Mammary epithelial cell (primary cell): ENCODE measurements at places on chromosomes 3 and 15.
A peak's percentile ranks its signal among the peaks of the same experiment; 100 is the strongest.

DNA sequence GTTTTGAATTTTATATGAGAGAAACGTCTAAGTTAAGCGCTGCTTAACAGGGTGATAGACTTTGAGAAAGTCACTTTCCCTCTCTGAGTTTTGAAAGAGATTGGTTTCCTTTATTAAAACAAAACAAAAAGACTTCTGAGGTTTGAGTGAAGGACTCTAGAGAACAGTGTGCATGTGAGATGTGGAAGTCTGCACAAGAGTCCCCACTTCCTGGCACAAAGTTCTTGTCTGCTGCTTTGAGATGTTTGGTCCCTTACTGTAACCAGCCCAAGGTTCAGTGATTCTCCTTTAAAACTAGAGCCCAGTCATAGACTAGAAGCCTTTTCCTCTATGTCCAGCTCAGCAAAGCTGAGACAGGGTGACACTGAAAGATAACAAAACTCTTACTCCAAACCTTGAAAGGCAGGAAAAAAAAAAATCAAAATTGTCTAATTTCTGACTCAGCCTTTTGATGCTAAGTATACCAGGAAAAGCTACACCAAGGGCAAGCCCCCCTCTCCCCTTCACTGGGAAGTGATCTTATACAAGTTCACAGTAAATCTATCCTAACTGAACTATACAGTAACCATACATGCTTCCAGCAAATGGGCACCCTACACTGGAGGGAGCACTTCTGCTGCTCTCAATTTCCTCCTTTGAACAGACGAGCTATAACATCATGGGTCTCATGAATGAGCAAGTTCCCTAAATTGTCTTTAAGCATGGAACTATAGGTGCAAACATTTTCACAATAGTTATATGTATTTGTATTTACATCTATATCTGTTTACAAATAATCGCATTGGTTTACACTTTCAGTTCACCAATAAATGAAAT is 2.3 kb downstream of the POPDC2 start:
- DNase-seq, result no peak

DNA sequence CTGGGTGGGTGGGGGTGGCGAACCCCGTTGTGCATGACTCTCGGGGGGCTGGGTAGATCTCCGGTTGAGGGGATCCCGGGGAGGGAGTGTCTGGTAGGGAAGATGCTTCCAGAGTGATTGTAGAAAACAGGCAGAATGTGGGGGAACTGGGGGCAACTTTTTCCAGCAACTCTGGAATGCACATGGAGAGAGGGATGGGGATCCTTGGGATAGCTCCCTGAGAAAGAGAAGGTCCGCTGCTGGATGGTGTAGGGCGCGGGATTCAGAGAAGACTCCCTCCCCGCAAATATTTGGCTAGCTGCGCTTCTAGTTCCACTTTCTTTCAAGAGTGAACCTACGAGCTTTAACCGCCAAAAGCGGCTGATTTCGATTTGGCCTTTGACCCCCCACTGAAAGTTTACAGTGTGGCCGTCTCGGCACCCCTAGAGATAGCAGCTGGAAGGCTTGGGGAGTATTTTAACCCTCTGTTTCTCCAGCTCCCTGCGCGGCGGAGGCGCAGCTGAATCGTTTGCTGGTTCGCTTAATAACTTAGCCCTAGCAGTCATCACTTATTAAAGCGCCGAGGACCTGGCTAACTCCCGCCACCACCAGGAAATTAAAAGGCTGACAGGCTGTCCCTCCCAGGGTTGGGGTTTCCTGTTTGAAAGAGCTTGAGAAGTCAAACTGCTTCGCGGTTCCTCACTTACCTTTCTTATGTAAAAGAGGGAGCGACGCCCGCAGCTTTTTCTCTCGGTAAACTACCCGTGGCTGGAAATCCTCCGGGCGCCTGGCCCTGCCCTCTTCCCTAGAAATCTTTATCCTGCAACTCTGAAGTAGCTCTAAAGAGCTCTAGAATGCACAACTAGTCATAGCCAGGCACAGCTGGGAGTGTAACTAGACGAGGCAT is 1.2 kb downstream of the PHLDB2 start:
- peak; percentile 82 for DNase-seq

- no peak for DNase-seq
Measured at GRCh38 chr3:126630020-126630419, 24.9 kb downstream of the TXNRD3 start.

GRCh38 chr15:57554812-57555179 is 36.9 kb upstream of the MYZAP start:
- DNase-seq, result no peak

GRCh38 chr3:179732661-179733348 is 80.0 kb downstream of the USP13 start:
- no peak for DNase-seq

DNA sequence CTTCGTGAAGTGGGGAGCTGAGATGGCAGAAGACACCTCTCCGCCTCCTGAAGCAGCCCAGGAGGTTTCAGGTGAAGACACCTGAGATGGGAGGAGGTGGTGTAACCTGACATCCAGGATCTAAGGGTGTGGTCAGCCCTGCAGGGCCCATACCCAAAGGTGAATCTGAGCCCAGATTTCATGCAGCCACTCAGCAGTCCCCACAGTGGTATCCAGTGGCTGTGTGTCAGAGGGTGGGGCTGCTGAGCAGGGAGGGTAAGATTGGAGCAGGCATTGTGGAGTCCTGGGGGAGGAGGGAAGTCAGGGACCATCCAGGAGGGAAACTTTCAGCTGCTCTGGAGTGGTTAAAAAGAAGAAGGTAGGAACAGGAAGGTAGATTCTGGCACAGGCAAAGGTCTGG is 46.0 kb upstream of the SMAD6 start:
- DNase-seq, result peak; percentile 19

- peak; percentile 2 for DNase-seq
Measured at GRCh38 chr3:28267984-28268849, 26.8 kb downstream of the CMC1 start.

GRCh38 chr3:126350502-126351085 is 6.6 kb downstream of the KLF15 start:
- no peak for DNase-seq

DNA sequence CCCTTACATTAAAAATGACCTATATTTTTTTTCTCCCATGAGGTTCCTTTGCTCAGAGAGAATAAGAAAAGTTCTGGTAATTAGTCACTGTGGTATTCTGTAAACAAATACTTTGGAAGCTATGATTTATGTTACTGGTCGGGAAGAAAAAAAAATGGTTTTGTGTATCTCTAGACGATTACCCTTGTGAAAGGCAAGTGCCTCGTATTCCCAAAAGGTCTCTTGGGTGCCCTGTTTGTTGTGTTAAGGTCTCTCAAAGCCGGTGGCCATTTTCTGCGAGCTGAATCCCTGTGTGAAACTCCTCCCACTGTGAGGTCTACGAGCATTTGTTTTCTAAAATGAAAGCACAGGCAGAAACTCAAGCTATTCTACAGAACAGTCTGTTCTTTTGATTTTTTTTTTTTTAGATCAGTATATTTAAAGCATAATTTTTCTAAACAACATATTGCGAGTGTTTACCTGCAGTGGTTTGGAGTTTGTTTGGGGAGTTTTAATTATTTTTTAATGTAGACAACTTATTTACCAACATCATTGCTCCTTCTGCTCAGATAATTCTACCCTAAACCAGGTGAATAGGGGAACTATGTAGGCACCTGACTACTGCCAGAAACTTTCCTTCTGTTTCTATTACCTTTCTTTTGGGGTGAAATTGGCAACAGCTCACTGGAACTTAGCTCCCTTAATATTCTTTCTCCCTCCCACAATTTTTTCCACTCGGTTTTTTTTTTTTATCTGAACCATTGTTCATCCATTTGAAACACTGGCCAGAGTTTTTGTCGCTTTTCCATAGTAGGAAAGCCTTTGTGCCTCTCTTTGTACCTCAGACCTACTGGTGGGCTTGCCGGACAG is 44.0 kb downstream of the ZBTB38 start:
- DNase-seq, result peak; percentile 58

- DNase-seq, result peak; percentile 99
Measured at GRCh38 chr3:120170223-120170622, 76.0 kb upstream of the GSK3B start.
